Sigmoid colon (tissue), 7 donors: ENCODE measurements at places on chromosomes 12 and 14. TPM values are rescaled to one million over a fixed set of nuclear protein-coding genes. Genes with fewer than 3 reads are reported as not detected.

DNA sequence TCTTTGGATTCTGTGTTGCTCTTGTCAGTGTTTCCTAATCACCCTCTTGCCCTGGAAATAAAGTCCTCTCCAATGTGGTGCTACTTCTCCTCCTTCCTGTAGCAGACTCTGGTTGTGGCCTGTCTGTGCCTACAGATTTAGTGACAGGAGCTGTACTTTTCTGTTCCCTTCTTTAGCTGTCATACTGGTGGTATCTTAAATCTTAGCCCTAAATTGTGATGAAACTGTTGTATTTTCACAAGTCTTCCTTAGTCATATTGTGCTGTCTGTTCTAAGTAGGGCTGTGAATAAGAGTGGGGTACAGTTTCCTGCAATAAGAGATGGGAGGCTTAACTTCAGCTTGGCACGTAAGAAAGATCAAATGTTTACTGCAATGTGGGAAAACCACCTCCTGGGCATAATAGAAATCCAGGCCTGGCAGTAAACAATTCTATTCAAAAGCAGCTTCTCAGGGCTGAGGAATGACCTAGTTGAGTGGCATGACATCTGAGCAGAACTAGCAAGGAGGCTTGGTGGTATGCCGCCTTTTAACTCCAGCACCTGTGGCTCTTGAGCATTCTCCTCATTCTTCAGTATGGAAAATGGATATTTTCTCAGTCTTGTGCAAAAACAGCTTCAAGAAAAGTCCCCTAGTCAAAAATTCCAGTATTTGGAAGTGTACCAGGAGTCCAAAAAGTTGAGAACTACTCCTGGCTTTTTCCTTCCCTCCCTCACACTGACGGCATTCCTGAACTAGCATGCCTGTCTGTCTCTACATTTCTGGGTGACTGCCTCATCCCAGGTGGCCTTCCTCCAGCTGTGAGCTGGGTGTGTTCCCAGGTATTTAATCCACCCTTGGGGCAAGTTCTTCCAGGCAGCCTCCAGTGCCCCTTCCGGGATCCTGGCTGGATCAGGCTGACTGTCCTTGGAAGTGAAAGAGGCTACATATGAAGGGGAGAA lies 19.5 kb downstream of the ANO6 start:
- no peak overlapping the region for H3K4me3 ChIP-seq
- peak; percentile 68 for DNase-seq
- no peaks in the 10 kb centered on the region for H3K4me1 ChIP-seq
- no peaks in the 10 kb centered on the region for H3K36me3 ChIP-seq

DNA sequence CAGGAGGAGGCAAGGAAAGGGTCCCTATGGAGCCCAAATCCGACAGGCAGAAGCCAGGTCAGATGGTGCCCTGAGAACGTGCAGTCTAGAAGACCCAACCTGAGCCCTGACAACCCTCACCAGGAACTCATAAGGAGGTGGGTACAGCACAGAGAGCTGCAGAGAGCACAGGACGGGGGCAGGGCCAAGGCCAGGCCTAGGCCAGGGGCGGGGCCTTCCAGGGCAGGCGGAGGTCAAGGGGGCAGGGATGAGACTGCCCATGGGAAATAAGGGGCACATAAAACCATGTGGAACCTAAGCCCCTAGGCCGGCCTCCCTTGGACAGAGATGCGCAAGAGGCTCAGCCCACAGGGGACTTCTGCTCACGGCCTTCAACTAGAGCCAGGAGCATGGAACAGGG lies 45.1 kb downstream of the SSH1 start:
- DNase-seq = no peak
- H3K27ac ChIP-seq = peak overlapping the region; percentile 27
- H3K27me3 ChIP-seq = no peaks in the 10 kb centered on the region
- no peak overlapping the region for H3K4me3 ChIP-seq
- H3K36me3 ChIP-seq = peaks cover 30% of the 10 kb centered on the region

DNA sequence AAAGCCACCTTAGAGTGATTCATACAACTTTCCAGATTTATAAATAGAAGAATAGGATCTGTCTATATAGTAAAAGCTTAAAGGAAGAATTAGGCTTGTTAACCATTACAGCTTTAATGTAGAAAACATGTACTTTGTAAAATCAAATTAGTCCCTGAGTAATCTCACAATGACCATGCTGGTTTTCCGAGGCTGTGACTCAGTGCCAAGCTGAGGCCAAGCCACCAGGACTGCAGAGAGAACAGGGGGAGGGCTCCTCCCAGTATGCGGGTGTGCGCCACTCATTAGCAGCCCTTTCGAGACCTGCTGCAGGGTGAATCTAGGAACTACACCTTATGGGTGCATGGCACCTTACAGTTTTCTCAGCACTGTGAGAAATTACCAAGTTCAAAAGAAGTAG lies 167.0 kb downstream of the EFCAB11 start:
- H3K36me3 ChIP-seq = no peaks in the 10 kb centered on the region
- no peaks in the 10 kb centered on the region for H3K27me3 ChIP-seq
- H3K4me1 ChIP-seq = no peaks in the 10 kb centered on the region

DNA sequence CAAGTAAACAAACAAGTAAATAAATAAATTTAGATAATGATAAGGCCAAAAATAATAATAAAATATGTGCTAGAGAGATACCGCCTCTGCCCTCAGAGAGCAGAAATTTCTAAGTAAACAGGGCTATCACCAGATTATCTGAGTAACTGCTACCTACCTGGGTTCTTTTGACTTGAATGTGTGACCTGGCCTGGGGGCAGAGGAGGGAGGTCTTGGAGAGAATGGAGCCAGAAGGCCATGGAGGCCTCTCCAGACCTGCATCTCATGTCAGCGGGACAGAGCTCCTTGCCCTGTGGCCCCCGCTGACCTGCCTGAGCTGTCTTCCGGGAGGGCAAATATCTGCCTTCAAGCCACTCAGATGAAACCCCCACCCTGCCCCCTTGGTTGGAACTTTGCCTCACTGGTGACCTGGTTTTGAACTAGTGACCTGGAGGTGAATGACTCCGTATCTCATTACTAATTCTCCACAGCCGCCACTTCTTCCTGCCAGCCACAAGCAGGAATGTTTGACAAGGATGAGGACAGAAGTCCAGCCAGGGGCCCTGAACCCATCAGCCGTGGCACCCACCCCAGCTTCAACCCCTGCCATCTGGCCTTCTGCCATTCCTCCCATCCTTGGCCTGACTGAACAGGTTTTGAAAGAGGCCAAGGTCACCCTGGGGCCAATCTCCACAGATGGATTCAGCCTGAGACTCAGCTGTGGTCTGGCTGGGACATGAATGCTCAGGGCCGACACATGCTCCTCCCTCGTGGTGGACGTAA lies 86.8 kb upstream of the PARP11 start:
- H3K4me3 ChIP-seq = no peak overlapping the region
- no peak for DNase-seq
- H3K36me3 ChIP-seq = no peaks in the 10 kb centered on the region
- H3K27ac ChIP-seq = no peak overlapping the region
- no peaks in the 10 kb centered on the region for H3K4me1 ChIP-seq

DNA sequence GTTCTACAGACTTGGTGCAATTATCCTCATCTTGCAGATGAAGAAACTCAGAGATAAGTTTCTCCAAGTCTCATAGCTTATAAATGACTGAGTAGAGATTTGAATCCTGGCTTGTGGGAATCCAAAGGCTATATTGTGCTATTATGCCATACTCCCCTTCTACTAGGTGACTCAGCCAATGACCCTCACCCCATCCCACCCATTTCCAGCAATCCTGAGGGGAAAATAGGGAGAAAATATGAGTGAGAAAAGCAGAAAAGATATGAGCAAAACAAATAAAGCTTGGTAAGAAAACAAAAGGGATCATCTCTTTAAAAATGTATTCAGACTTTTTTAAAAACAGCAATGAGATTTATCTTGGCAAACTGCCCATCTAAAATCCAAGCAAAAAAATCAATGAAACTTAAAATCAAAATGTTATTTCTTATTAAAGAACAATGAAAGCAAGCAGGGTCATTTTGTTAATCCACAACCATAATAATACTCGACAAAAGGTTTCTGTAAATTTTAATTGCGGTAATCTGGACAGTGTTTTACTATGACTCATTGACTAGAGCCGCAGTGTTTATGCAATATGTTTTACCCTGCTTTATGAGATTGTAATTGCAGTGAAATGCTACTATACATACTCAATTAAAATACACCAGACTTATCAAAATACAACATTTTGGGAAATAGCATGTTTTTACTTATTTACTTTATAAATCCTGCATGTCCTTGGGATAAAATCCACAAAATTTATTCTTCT lies 13.1 kb upstream of the LGR5 start:
- no peak for DNase-seq
- no peak overlapping the region for H3K27ac ChIP-seq
- H3K36me3 ChIP-seq = no peaks in the 10 kb centered on the region
- H3K27me3 ChIP-seq = no peaks in the 10 kb centered on the region
- H3K4me1 ChIP-seq = peaks cover 13% of the 10 kb centered on the region

DNA sequence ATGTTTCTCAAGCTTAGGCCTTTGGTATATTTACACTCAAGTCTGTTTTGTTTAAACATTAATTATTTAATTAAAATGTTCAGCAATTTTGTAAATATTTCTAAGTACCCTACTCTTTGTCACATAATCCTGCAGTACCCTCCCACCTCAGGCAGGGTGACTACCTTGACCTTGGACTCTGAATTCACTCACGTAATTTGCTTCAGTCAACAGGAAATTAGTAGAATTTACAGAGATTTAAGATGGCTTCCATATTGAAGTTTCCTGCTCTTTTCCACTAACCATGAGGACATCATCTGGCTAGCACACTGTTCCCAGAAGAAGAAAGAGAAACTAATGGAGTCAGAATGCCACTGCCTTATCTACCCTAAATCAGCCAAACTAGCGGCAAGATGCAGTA lies 967 bp upstream of the TAS2R19 start:
- H3K4me3 ChIP-seq = no peak overlapping the region
- H3K27me3 ChIP-seq = no peaks in the 10 kb centered on the region
- peaks cover 4% of the 10 kb centered on the region for H3K36me3 ChIP-seq
- no peak overlapping the region for H3K27ac ChIP-seq
- DNase-seq = no peak

DNA sequence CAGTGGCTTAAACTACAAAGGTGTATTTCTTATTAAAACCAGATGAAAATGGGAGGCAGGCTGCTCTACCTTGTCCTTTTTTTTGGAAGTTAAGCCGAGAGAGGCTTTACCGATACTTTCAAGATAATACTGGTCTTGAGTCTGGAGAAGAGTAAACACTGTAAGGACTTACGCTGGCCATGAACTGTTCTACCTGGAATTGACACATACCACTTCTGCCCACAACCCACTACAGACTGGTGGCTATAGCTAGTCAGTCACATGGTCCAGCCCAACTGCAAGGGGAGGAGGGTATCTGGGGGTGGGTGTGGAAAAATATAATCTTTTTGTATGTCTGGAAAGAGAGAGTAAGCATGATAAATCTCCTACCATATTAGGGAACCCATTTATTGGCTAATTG lies 4.4 kb upstream of the FUT8 start:
- H3K4me3 ChIP-seq = no peak overlapping the region
- no peak for DNase-seq
- H3K27ac ChIP-seq = no peak overlapping the region
- H3K4me1 ChIP-seq = peaks cover 6% of the 10 kb centered on the region
- no peaks in the 10 kb centered on the region for H3K36me3 ChIP-seq

DNA sequence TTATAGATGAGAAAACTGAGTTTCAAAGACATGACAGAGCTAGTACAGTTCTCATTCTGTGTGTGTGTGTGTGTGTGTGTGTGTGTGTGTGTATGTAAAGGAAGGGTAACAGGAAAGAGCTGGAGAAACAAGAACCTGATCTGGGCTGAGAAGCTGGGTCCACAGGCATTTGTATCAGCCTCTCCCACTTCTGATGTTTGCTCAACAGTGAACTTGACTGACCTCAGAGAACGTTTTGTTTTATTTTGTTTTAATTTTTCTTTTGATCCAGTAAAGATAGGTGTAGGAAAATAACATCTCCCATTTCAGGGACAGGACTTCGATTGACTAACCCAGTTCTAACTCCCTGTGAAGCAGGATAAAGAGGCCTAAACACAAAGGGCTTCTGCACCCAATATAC lies 85.4 kb downstream of the STXBP6 start:
- no peak overlapping the region for H3K4me3 ChIP-seq
- H3K27me3 ChIP-seq = no peaks in the 10 kb centered on the region
- peak overlapping the region; percentile 84 for H3K27ac ChIP-seq
- DNase-seq = no peak

DNA sequence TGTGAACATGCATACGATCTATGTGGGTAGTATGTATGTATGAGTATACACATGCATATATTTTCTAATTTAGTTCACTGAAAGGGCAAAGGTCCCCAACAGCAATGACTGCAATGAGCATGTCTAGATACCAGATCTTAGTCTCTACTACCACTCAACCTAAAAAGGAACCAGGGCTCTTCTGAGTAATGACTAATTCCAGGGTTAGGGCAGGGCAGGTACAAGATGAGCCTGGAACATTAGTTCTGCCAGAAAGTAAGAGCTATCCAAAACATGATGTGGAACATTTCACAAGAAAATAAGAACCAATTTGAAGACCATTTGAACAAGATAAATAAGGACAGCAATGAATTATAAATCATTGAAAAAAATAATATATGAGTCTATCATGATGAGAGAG lies 91.3 kb upstream of the PDZRN4 start:
- no peaks in the 10 kb centered on the region for H3K36me3 ChIP-seq
- peaks cover 3% of the 10 kb centered on the region for H3K4me1 ChIP-seq
- H3K27me3 ChIP-seq = no peaks in the 10 kb centered on the region
- DNase-seq = no peak
- no peak overlapping the region for H3K4me3 ChIP-seq
- H3K27ac ChIP-seq = no peak overlapping the region

DNA sequence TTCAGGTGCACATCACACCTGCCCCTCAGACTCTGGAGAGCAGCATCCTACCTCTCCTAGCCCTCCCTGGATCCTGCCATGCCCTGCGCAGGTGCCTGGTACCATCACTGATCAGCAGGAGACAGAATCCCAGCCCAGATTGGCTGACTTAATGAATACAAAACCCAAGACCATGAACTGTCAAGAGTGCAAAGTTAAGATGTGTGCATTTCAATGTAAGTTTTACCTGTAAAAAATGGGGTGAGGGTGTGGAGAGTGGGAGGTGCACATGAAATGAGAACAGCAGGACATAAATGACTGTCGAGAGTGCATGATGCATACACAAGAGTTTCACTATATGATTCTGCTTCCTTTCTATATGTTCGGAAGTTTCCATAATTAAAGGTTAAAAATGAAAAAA lies 57.9 kb upstream of the GPR68 start:
- peaks cover 12% of the 10 kb centered on the region for H3K4me1 ChIP-seq
- no peak overlapping the region for H3K4me3 ChIP-seq
- no peak for DNase-seq
- H3K36me3 ChIP-seq = no peaks in the 10 kb centered on the region
- no peak overlapping the region for H3K27ac ChIP-seq

DNA sequence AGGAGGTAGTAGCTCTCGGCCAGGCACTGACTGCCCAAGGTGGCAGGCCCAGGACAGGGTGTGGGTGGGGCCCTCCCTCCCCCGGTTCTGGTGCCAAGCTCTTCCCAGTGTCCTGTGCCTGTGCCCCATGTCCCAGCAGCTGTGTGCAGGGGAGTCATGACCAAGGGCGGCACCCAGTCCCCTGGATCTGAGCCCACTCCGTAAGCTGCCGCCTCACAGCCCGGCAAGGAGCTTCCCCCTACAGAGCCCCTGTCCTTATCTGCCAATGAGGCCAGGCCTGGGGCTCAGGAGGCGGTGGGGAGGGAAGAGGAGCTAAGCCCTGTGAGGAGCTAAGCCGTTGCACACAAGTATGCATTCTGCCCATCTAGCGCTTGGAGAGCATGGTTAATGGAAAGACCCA lies 5.6 kb upstream of the C14orf180 start:
- no peak overlapping the region for H3K4me3 ChIP-seq
- no peaks in the 10 kb centered on the region for H3K4me1 ChIP-seq
- no peak for DNase-seq
- H3K27me3 ChIP-seq = peaks cover 2% of the 10 kb centered on the region

Gene CCDC38
- total RNA-seq = not detected

Gene PRICKLE1
- 12.4 TPM for total RNA-seq

Gene PTPRB
- 16.3 TPM for total RNA-seq

Gene PRR4
- 1.4 TPM for total RNA-seq

Gene KLRG1
- total RNA-seq = 4.3 TPM

Gene KCNMB4
- total RNA-seq = 6.4 TPM
